ENCODE measurements at places on chromosomes 13 and 19.

DNA sequence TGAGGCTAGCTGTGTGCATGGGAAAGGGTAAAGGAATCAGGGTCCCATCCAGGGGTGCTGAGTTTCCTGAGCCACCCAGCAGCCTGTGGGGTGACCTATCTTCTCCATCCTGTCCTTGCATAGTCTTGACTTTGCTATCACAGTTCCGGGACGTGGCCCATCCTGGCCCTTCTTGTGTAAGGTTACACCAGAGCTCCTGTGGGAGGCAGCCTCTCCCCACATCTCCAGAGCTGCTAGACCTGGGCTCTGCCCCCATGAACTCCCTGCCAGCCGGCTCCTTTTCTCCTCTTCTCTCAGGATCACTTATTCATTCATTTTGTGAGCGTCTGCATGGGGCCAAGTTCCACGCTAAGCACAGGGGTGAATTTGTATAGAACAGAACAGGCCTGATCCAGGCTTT lies 238.9 kb downstream of the TSHZ3 start:
- peak; percentile 11 for DNase-seq

GRCh38 chr19:47540748-47541147 lies 25.9 kb upstream of the NAPA start:
- no peak for DNase-seq

DNA sequence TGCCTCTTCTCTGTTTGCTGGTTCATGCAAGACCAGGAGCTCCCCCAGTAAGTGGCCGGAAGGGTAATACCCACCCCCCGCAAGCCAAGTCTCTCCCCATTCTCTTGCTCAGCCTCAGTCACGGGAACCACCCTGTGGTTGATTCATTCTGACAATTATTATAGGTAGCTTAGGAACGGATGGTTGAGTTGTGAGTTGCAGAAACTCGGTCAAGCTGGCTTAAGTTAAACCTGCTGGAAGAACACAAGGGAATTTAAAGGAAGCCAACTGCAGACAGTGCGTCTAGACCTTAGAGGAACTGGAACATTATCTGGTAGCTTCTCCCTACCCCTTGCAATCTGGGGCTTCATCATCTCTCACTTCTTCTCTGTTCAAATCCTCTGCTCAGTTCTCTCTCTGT lies 8.9 kb downstream of the FPR1 start:
- peak; percentile 22 for DNase-seq

- no peak for DNase-seq
Measured at GRCh38 chr13:49791711-49792549, 552 bp downstream of the KPNA3 start.

GRCh38 chr13:110107568-110108347 lies 199.2 kb downstream of the COL4A1 start:
- DNase-seq: no peak

DNA sequence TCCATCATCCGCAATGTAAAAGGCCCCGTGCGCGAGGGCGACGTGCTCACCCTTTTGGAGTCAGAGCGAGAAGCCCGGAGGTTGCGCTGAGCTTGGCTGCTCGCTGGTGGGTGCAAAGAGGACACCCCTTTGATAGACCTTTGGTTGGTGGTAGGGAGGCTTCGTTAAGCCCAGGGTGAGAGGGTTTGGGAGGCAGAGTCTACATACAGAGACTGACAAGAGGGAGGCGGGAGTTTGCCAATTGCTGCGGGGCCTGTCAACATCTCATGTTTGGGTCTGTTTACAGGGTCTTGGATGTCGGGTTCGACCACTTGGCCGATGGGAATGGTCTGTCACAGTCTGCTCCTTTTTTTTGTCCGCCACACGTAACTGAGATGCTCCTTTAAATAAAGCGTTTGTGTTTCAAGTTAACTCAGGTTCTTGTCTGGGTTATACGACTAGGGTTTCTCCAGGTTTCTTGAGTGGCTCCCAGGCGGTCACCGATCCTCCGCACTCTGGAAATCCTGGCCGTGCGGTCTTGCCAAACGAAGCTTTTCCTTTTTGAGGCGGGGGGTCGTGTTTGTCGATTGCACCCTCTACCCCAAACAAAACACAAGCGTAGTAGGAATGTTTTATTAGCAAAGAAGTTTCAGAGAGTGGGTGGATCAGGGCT lies 816 bp downstream of the RPS28 start:
- no peak for DNase-seq

DNA sequence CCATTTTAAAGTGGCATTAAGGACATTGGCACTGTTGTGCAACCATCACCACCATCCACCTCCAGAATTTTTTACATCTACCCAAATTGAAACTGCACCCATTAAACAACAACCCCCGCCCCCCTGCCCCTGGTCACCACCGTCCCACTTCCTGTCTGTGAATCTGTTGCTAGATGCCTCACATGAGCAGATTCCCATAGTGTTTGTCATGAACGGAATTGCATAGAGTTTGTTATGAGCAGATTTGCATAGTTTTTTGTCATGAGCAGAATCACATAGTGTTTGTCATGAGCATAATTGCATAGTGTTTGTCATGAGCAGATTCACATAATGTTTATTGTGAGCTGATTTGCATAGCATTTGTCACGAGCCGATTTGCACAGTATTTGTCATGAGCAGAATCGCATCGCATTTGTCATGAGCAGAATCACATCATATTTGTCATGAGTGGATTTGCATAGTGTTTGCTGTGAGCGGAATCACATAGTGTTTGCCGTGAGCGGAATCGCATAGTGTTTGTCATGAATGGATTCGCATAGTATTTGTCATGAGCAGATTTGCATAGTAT lies 54.0 kb upstream of the GTF3A start:
- DNase-seq: no peak

DNA sequence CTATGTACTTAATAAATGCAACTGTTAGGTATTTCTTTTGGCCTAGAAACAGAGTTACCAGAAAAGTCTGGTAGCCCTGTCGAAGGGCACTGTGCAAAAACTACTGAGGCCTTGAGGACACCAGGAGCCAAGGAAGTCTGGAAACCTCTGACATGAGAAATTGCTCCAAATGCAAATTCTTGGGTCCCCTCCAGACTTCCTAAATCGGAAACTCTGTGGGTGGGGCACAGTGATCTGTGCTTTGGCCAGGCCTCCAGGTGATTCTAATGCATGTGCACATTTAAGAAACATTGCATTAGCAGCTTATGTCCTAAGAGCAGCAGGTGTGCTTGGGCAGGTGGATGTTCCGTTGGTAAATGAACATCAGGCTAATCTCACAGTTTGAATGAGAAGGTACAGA lies 50.0 kb downstream of the STARD13 start:
- no peak for DNase-seq

DNA sequence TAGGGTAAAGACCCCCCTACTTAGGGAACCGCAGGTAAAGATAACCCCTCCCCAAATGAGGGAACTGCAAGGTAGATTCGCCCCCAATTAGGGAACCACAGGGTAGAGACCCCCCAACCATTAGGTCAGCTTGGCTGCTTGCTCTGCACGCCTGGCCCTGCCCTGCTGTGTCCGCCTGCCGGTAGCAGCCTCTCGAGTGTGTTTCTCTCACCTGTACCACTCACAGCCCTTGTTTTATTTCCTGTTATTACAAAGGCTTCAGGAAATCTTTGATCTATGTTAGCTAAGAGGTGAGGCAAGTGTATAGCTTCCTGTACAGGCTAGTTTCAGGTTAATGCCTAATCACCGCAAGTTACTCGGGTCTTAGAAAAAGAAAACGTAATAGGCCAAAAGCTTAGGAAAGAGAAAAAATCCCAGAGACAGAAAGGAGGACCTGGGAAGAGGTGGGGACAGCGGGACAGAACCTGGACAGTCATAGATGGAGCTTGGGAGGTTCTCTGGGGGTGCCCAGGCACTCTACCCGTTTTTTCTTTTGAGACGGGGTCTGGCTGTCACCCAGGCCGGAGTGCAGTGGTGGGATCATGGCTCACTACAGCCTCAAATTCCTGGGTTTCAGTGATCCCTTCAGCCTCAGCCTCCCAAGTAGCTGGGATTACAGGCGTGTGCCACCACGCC lies 23.1 kb upstream of the EIF3G start:
- DNase-seq: no peak

GRCh38 chr19:50839712-50840655 lies 6.6 kb upstream of the KLK15 start:
- DNase-seq: no peak

GRCh38 chr13:88919970-88920628 lies 1248.9 kb downstream of the SLITRK5 start:
- peak; percentile 61 for DNase-seq

DNA sequence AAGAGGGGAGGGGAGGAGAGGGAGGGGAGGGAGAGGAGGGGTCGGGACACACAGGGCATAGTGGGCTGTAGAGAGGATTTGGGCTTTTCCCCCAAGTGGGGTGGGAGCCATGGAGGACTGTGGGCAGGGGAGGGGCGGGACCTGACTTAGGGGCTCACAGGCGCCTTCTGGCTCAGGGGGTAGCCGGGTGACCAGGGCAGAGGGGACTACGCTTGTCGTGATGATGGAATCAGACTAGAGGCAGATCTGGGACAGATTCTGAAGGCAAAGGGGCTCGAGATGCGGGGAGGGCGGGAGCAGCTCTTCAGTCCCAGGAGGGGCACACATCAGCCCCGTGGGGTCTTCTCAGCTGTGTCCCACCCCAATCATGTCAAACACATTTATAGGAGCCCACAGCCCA lies 13.5 kb downstream of the NDUFA11 start:
- DNase-seq: no peak

DNA sequence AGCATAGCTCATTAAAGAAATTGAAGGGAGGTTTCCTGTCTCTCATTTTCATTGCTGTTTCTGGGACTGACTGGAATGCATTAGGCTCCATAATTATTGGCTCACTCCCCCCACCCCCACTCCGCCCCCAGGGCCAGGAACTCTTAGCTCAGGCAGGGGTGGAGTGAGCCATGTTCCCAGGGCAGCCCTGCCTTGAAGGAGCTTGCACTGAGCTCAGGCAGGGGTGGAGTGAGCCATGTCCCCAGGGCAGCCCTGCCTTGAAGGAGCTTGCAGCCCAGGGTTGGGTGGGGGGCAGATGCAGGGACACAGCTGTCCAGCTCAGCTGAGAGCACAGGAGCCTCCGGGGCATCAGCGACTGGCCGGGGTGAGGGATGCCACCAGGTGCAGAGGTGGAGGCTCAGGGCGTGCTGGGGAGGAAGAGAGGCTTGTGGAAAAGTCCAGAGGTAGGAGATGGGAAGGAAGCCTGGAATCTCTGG lies 39.1 kb upstream of the TFDP1 start:
- no peak for DNase-seq
